ENCODE measurements at places on chromosomes 1 and 21. TPM values are rescaled to one million over a fixed set of nuclear protein-coding genes. Genes with fewer than 3 reads are reported as not detected.

- DNase-seq = peak; percentile 11
Observed at GRCh38 chr1:75791022-75791421, 5.0 kb downstream of the RABGGTB start.

DNA sequence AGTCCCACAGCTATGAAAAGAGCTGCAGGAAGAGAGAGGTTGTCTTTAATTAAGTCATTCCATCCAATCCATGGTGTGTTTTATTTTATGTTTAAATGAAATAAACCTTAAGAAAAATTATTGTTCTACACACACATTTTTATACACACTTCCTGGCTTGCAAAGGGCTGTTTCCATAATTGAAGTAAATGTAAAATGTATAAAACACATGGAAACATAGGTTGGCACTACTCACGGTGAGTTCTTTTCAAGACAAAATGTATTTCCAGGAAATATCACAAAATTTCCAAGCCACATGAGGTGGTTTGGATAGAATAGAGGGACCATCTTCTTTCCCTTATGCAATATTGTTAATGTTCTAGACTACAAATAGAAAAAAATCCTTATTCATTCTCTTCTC, 426.8 kb upstream of the USP24 start:
- DNase-seq = no peak

DNA sequence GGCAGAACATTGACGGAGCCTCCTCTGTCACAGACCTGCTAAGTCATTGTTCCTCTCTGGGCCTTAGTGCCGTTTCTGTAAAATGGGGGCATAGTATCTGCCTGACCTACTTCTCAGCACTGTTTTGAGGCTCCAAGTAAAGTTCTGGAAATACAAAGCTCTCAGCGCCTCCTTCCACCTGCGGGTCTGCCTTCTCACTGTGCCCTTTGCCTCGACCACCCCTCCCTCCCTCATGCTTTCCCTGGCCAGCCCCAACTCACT, 15.4 kb upstream of the WASF2 start:
- no peak for DNase-seq

- DNase-seq = peak; percentile 72
Observed at GRCh38 chr1:10730985-10731384, 65.5 kb downstream of the CASZ1 start.

DNA sequence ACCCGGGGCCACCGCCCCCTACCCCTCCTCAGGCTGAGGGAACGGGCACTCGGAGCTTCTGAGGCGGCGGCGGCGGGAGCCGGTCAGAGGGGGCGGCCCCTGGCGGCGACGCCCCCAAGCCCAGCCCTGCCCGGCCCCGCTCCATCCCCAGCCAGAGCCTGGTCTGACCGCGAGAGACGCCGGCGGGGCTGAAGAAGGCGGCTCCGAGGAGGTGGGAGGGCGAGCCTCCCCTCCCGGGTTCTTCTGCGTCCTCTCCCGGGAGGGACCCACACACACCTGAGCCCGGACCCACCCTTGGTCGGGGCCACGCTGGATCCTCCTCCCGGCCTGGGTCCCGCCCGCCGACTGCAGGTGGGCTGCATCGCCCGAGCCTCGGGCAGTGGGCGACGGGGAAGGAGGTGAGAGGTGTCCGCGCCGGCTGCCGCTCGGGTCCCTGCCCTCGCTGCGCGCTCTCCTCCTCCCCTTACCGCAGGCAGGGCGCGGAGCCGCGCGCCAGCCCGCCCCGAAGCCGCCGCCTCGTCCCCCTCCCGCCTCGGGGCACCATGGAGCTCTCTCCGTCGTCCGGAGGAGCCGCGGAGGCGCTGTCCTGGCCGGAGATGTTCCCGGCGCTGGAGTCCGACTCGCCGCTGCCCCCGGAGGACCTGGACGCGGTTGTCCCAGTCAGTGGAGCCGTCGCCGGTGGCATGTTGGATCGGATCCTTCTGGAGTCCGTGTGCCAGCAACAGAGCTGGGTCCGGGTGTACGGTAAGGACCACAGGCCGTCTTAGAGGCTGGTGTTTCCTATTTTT, at the start of gene RASAL2:
Gene RASAL2 (plus strand): TSS at position 154 of the 788 bp plus-strand sequence. CDS start 389 bp downstream, at position 543.
- DNase-seq = peak; percentile 62

GRCh38 chr21:31299291-31300147, 44.5 kb downstream of the TIAM1 start:
- no peak for DNase-seq

- DNase-seq = peak; percentile 70
Observed at GRCh38 chr1:76073481-76073880, 1.1 kb upstream of the ST6GALNAC3 start.

Gene MRPL24
- 138 TPM for total RNA-seq

Gene PLPPR5
- not detected for total RNA-seq

Gene RGSL1
- not detected for total RNA-seq

Gene S100B
- total RNA-seq = not detected

- no peak for DNase-seq
Observed at GRCh38 chr1:20082772-20083171, 12.8 kb downstream of the PLA2G5 start.

- DNase-seq = no peak
Observed at GRCh38 chr21:33265664-33266049, 510 bp upstream of the IL10RB start.

DNA sequence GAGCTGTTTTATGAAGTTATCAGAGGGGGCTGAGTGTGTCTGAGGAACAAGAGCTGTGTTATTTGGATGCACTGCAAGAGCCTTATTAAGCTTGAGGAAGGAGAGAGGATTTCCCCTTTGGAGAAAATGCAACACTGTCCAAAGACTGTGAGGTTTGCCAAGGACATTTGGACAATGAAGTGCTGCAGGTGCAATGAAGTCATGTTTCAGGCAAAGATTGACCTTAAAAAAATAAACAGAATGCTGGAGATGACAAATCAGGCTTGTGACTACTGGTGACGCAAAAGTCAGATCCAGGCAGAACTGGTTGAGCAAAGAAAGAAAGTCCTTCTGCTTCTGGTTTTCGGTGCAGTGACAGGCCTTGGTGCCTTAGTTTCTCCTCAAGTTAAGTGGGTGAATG, 125.2 kb upstream of the KIAA0040 start:
- no peak for DNase-seq

Gene CLCNKB
- not detected for total RNA-seq

Gene SELL
- total RNA-seq = not detected

Gene TMEM125
- not detected for total RNA-seq

- no peak for DNase-seq
Observed at GRCh38 chr1:177794376-177794991, 175.4 kb downstream of the SEC16B start.

DNA sequence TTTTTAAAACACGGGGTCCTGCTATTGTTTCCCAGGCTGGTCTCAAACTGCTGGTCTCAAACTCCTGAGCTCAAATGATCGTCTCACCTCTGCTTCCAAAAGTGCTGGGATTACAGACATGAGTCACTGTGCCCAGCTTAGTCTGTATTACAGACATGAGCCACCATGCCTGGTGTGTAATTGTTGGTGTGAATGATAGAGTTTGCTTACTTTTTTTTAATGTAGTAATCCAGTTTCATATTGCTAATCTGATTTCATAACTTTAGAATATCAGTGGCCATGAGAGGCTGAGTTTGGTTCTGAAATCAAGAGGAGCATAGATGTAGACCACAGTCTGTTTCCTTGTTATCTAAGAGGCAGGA, 3.4 kb downstream of the EPB41 start:
- DNase-seq = no peak

Gene NUDC
- 79.2 TPM for total RNA-seq

DNA sequence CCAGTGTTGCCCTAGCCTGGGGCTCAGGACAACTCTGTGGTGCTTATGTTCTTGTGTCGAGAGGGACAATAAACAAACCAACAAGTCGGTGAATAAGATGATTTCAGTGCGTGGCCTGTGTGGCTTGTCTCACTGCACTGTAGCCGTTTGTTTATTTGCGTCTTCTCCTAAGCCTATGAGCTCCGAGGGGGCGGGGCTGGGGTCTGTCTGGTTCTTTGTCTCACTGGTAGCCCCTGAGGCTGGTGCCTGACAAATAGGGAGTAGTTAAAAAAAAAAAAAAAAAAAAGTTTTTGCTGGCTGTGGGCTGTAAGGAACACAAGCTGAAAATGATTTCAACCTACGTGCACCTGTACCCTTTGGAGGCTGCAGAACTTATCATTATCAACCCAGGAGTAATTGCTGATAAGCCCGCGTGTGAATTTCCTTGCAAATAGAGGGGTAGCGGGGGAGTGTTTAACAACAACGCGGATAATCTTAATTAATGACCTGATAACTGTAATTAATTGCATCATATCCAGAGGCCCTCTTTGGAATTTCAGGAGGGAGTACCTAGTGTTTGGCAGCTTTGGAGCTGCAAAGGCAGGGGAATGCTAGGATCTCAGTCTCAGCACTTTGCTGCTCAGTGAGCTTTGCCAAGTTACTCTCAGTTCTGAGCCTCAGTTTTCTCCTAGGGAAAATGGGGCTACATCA, 925 bp upstream of the ARHGEF10L start:
- DNase-seq = no peak

DNA sequence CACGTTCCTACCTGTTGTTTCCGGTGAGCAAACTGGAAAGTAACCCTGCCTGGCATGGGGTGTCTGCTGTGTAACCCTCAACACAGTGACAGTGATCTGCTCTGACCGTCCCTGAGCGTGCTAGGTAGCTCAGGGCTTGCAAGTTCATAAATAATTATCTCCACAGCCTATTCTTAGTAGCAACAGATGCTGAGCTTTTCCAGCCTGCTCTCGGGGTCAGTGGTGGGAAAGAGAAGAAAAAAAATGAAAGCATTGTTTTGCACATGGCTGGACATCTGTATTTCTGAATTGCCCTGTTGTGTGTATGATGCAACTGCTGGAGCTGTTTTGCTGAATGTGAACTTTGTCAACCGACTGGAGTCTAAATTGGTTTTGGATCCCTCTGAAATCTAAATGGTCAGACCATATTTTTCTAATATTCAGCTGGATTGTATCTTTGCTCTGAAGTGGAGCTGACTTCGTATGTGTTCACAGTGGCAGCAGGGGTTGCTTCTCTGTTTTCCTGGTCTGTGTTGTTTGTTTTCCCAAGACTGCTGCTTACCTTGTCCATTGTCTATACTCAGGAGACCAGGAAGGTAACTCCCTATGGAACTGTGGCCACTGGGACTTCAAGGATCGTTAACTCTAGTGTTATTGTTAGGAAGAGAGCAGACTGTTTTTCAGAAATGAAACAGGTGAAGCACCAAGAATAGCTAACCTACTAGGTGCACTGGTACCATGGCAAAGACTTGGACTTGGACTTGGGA, 27.0 kb downstream of the TGFB2 start:
- no peak for DNase-seq

Gene SPOCD1
- 6.9 TPM for total RNA-seq

- no peak for DNase-seq
Observed at GRCh38 chr1:32659581-32659980, 8.6 kb downstream of the RBBP4 start.

Gene FAM151A
- total RNA-seq = not detected

GRCh38 chr1:52460694-52461093, 56.3 kb downstream of the PRPF38A start:
- no peak for DNase-seq

DNA sequence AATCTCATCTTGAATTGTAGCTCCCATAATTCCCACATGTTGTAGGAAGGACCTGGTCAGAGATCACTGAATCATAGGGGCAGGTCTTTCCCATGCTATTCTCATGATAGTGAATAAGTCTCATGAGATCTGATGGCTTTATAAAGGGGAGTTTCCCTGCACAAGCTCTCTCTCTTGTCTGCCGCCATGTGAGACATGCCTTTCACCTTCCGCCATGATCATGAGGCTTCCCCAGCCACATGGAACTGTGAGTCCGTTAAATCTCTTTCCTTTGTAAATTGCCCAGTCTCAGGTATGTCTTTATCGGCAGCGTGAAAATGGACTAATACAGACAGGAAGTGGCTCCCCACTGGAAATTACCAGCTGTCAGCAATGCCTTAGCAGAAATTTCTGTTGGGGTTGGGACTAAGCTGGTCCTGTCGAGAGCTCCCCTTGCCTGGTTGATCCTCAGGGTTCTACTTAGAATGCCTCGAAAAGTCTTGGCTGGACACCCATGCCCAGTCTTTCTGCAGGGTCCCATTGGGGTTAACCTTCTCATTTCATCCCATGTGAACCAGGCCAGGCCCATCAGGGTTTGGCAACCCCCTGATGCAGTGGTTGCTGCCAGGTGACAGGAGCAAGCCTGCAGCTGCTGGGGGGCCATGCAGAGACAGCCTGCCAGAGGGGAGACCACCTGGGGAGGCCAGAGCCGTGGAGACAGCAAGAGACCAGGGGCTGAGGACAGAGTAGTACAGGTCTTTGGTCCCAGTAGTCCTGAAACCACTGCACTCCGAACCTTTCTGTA, 2.8 kb upstream of the ABCG1 start:
- no peak for DNase-seq
